ENCODE measurements at places on chromosomes 3 and 15.

GRCh38 chr3:61819861-61820260, 258.5 kb downstream of the PTPRG start:
- DNase-seq = no peak

DNA sequence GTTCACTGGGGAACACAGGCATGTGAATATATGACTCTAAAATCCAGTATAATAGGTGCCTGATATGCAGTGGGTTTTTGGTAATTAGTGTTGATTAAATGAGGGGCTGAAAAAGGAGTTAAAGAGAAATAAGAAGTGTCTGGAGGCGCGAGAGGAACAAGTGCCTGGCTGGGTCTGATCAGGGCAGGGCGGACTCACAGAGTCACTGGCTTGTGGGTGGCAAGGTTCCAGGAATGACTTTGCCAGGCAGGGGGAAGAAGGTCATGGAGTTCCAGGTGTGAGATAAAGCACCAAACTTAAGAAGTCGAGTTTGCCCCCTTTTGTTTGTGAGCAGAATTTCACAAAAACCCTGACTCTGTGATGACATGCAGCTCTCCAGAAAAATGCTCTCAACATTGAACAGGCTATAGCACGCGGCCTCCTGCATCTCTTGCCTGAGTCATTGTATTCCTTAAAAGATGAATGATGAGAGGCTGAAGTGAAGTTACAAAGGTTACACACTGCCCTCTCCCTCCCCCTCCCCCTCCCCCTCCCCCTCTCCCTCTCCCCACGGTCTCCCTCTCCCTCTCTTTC, 63.0 kb upstream of the LMCD1 start:
- DNase-seq = no peak

DNA sequence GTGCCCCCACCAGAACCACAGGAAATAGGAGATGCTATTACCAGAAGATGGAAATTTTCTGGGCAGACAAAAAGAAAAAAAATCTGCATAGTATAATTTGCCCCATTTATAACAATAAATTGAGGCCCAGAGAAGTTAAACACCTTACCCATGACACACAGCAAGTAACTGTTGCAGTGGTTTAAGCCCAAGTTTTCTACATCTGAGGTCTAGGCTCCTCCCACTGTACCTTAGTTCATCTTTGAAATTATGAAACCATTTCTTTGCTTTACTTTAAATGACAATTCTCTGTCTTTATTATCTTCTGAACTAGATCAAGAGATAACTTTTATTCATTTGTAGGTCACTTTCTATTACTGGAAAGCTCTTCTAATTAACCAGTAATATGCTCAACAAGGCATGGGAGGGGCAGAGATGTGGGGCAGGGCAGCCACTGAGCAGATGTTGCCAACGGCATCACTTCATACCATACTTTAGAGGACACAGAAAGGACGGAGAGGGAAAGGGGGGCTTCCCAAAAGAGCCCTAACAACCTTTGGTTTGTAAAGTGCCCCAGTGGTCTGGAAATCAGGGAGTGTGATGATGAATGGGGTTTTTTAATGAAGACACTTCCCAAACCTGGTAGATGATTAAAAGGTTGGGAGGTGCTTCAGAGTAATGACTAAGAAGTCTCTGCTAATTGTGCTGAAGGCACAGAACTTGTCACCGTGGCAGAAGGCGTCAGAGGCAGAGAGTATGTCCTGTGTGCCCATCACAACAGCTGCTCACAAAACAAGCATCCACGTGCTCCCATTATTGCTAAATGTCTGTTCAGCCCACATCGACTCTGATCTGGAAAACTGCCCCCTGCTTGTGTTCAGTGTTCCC, 342.5 kb downstream of the SHQ1 start:
- no peak for DNase-seq

DNA sequence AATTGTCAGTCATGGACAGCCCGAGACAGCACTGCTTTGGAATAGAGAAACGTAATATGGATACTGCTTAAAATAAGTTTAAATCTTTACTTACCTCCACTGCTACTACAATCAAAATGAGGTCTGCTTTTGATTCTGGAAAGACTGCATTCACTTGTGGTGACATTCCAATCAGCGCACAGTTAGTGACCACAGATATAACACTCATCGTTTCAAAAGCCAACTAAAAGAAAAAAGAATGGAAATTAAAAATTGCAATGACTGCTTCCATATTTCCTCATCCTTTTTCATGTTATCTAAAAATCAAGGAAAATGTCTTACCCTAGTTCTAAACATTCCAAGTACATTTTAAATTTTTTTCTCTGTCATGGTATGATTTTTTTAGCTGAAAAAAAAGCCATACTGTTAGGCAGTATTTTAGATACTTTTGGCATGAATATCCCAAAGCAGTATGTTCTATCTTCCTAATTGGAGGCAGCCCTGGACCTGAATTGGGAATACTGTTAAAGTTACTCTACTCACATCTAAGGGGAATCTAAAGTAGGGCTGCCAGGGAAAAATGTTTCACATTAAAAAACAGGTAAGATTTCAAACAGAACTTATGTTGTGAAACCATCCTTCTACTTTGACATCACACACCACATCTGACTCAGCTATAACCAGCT, 72.1 kb downstream of the ANO10 start:
- DNase-seq = no peak

DNA sequence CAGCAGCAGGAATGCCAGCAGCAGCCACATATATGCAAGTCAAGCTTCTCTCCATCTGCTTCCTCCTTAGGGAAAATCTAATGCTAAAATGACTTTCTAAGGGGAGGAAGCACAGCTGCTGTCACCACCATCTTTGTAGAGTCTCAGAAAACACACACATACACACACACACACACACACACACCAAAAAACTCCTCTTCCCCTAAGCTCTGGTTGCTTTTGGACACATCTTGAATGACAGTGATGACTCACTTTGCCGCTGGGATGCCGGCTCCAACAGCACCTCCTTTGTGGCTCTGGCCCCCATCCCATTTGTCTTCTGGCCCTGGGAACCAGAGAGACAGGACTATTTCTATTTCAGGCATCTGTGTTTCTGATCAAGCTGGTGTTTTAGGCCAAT, 124.8 kb upstream of the GOLIM4 start:
- no peak for DNase-seq

- no peak for DNase-seq
These were observed 13.8 kb upstream of the ARHGEF3 start for GRCh38 chr3:56815589-56815988.

GRCh38 chr15:95822961-95823360, 507.5 kb upstream of the NR2F2 start:
- no peak for DNase-seq

- no peak for DNase-seq
These were observed 54.9 kb downstream of the ABCC5 start for GRCh38 chr3:183962807-183963206.

GRCh38 chr15:101025501-101025885, 106.3 kb downstream of the LRRK1 start:
- DNase-seq = no peak

- DNase-seq = no peak
These were observed 16.1 kb upstream of the IL1RAP start for GRCh38 chr3:190497811-190498210.

DNA sequence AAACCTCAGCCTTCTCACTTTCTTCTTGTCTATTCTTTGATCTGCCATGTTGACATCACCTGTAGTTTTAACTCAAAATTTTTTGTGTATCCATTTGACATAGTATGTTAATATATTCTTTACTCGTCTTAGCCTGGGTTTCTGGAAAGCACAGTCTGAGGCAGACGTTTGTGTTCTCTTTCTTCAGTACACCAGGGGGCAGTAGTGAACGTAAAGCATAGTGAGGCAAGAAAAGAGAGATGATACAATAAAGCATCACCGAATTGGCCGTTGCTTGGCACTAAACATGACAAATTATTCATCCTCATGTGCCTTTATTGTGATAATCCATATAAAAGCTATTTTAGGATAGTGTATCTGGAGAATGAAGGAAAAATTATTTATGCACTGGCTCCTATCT, 141.0 kb upstream of the MYRIP start:
- no peak for DNase-seq

- DNase-seq = no peak
These were observed 263.3 kb downstream of the LPP start for GRCh38 chr3:188417271-188417696.

DNA sequence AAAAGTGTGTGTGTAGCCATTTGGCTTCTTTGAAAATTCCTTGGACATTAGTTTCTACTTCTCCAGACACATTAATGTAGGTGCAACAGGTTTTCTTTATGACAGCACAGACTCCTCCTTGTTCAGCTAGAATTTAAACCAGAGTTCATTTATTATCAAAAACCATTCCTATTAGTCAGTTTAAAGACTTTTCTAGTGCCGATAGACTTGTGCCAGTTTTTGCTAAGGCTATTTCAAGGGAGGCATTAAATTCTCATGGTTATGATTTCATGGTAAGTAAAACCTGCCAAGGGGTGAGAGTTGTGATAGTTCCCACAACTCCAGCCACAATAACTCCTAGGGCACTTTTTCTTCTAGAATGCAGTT, 20.6 kb upstream of the SENP7 start:
- no peak for DNase-seq

DNA sequence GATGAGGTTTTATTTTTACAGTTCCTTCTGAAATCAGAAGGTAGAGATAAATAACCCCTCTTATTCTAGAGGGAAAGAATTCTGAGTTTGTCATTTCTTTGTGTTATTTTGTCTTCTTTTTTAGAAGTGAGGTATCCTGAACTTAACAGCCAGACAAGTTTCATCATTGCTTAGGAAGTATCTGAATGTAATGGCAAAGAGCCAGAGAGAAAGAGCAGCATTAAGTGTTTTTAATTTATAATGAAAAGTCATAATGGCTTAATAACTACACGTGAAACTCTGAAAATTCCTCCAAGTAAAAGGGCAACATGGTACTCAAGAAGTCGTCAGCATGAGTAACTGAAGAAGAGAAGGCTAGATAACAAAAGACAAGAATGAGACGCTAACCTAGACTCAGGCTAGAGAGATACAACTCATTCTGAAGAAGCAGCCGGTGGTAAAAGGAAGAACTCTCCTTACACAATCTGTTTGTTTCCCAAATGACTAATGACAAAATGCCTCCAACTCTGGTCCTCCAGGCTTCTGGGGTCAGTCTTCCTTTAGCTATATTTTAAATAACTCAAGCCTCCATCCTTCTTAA, 116.2 kb upstream of the NECTIN3 start:
- DNase-seq = no peak

DNA sequence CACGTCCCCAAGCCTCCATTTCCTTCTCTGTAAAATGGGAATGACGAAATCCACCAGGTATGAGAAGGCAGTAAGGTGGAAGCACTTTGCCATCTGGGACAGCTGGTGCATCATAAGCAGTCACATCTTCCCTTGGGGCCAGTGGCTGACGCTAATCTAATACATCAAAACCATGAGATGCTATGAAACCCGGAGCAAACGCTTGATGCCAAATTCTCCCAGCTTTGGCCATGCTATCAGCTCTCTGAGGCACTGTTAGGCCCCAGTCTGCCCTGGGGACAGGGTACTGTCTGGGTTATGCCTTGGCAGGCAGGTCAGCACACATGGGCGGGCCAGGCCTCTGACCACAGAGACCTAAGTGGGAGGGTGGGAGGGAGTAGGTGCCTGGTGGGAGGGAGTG, 66.1 kb downstream of the ADAMTS17 start:
- DNase-seq = no peak

- DNase-seq = no peak
These were observed 28.6 kb upstream of the UTS2B start for GRCh38 chr3:191358929-191359328.

- DNase-seq = no peak
These were observed 123.2 kb downstream of the RTP4 start for GRCh38 chr3:187491371-187491770.

DNA sequence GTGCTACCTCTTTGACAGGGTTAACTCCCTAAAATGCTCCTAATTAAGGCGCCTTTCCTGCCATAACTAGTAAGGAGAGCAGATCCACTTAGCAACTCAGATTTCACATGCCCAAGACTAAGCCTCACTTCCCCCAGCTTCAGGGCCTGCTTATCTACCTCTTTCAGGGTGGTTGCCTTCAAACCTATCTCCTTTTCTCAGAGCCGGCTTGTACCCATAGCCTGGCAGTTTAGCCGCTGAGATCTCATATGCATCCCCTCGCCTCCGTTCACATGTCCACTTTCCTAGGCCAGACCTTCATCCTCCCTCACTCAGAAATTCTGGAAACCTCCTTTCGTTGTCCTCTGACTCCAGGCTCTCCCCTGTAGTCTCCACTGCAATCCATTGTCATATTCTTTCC, 1.0 kb upstream of the FSTL1 start:
- DNase-seq = no peak

- DNase-seq = no peak
These were observed 37.8 kb upstream of the UACA start for GRCh38 chr15:70801109-70801508.

- DNase-seq = no peak
These were observed 51.9 kb upstream of the PFN2 start for GRCh38 chr3:150022381-150023238.

DNA sequence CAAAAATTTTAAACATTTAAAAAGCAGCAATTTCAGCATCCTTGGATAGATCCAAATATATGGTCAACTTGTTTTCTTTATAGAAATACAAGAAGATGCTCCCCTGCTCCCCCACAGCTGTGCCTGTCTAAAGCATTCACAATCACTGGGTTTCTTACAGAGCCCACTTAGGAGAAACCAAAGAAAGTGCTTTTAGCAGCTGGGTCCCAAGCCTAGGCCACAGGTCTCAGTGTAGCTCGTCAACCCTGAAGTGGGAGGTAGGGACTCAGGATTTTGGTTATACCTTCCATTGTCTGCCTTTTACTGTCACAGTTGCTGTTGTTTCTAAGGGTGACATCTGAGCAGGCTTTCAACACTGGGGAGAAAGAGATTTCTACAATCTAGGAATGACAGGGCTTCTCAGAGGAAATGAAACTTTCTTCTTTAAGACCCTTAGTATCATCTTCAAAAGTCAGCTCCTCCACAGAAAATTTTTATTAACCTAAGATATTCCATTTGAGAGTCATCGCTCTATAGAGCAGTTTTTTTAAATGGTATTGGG, 199.3 kb upstream of the CMC1 start:
- no peak for DNase-seq

DNA sequence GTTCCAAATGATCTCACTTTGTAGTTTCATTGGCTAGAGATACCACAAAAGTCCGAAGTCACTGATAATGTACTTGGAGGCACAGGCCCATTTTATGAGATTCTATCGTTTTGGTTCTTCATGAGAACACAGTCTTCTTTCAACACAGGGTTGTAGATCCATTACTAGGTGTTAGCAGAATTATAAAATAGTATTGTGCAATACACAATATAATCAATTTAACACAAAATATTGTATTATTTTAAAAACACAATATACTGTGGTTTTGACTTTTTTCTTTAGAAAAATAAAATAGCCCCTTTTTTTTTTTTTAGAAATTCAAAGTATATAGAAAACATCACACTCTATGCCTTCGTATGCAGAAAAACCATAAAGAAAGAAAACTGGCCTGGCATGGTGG, 138.6 kb upstream of the TSC22D2 start:
- no peak for DNase-seq

DNA sequence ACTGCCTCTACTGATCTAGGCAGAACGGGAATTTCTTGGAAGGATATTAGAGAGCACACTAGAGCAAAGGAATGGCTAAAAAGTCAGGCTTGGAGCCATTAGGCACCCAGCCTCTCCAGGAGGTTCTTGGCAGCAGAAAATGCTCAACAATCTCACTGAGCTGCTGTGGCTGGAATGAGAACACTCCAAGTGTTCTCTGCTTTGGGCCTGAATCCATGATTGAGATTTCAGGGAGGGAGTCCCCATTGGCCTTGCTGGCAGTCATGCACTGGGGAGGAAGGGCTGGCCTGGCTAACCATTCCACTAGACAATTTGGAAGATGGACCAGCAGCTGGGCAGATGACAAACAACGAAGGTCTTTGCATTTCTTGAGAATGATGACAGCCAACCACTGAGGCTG, 362.6 kb downstream of the SHQ1 start:
- no peak for DNase-seq

- DNase-seq = no peak
These were observed 131.1 kb downstream of the NUP210 start for GRCh38 chr3:13288732-13289718.

Data from stimulated activated CD8-positive, alpha-beta memory T cell treated with anti-CD3 and anti-CD28 coated beads, Interleukin-15, amount 100 ng/mL, for 24 hours (primary cell).